ENCODE measurements at places on chromosomes 12 and 14.
A peak's percentile ranks its signal among the peaks of the same experiment; 100 is the strongest.

DNA sequence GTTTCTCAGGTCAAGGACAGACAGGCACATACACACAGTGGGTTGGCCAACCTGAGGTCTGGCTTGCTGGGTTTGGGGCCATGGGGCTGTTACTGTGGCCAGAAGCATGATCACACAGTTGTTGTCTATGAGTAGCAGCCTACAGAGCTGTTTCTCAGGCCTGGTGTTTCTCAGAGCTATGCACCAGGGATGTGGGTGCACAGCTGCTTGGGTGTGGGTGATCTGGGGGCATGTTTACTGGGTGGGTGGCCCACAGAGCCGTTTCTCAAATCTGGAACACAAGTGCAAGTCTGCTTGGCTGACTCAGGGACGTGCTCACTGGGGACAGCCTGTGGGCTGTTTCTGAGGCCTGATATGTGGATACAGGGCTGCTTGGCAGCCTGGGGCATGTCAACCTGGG lies 23.1 kb upstream of the PALS1 start:
- no peak for DNase-seq

GRCh38 chr14:71371711-71372396 lies 464.6 kb downstream of the PCNX1 start:
- no peak for DNase-seq

GRCh38 chr14:54606178-54606577 lies 39.2 kb downstream of the SAMD4A start:
- DNase-seq, result no peak

DNA sequence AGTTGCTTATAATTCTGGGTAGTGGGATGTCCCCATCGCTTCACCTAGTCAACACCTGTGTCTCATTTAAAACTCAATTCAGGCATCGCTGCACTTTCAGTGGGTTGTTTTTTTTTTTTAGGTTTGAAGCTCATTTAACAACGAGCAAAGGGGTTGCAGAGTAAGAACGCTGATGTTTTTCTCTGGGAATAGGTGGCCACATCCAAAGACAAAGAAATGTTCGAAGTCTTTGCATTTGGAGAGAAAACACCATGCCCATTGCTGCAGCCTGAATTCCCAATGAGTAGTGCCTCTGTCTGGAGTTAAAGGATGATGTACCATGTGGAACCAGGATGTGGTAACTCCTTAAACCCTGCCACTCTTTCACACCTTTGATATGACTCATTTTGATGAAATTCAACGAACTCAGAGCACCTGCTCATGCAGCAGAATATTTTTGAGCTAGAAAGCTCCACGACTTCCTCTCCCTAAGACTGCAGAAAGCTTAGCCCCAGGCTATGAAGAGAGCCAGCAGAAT lies 35.1 kb upstream of the BATF start:
- no peak for DNase-seq

GRCh38 chr14:104735830-104736642 lies 12.0 kb downstream of the ADSS1 start:
- peak; percentile 47 for DNase-seq

DNA sequence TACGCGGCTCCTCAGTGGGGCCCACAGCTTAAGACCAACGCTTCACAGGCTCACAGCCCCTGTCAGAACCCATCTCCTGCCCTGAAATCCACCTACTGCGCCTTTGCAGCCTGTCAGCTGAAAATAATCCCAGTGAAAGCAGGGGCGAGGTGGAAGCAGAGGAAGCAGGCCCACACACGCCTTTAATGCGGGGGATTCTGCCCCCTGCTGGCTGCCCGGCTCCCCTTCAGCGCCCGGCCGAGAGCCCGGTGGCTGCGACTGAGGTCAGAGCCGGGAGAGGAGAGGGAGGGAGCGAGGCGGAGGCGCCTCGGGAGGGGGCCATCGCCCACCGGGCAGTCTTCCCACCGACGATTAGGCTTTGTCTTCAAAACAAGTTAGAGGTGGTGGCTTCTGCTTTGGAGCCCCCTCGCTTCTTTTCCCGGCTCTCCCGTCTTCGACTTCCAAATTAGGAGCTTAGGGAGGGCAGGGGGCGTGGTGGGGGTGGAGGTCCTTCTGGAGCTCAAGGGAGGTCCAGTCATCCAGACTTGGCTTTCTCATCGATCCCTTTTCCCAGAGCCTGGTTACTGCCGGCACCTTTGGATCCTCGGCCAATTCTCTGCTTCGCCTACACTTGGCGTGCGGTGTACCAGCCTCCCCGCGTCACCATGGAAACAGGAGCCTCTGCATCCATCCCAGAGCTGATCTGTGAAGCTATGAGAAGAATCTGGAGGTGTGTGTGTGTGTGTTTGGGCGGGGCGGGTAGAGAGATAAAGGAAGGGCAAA lies 25.2 kb upstream of the RND1 start:
- DNase-seq, result peak; percentile 53

- DNase-seq, result no peak
Measured at GRCh38 chr12:110498984-110499706, 2.8 kb downstream of the VPS29 start.

GRCh38 chr12:24948757-24949722 lies at the start of gene BCAT1:
TSS of gene BCAT1 (minus strand) at chr12:24949101. CDS start at chr12:24948932, 169 bp downstream.
- DNase-seq, result peak; percentile 10

GRCh38 chr14:59320763-59321625 lies 132.5 kb downstream of the DAAM1 start:
- DNase-seq, result peak; percentile 89

- no peak for DNase-seq
Measured at GRCh38 chr12:49779581-49779980, 38.2 kb downstream of the TMBIM6 start.

- no peak for DNase-seq
Measured at GRCh38 chr12:122001466-122002209, 20.0 kb upstream of the BCL7A start.

DNA sequence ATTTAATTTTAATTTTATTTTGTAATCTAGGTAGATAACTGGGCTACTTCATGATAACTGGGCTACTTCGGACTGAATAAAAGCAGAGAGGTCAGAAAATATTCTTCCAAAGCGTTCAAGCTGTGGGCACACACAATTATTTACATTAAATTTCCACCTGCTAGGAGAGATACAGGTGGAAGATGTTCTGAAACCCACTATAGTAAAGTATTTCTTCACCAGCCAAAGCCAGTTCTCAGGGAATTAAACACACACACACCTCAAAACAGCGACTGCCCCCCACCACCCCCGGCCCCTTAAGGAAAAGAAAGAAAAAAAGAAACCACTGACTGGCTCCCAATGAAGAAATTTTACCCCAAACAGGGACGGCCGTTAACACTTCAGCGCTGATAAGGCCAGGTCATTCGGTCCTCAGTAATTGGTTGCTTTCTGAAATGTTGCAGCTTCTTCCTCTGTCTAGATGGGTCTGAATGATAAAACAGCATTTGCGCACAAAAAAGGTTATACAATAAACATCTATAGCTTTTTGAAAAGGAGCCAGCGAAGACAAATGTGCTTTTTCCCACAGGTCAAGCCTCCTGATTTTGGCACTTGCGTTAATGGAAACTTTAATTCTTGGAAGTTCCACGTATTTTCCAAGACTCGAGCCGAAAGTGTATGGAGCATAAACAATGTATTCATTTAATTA lies 771 bp upstream of the KCNJ8 start:
- DNase-seq, result no peak

GRCh38 chr12:106883426-106883825 lies 72.3 kb upstream of the TMEM263 start:
- DNase-seq, result no peak

DNA sequence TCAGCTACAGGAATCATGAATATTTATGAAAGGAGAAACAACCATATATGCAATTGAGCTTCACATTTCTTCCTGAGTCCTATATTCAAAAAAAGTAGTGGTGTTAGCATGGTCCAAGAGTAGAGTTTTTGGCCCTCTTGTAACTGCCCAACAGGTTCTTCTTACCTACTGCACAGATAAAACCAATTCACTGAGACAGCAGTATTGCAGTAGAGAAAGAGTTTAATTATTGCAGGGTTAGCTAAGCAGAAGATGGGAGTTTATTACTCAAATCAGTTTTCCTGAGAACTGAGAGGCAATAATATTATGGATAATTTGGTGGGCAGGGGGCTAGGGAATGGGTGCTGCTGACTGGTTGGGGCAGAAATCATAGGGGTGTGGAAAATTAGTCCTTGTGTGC lies 6.5 kb upstream of the CIPC start:
- no peak for DNase-seq

GRCh38 chr12:53077030-53077429 lies 2.2 kb downstream of the SPRYD3 start:
- no peak for DNase-seq

- DNase-seq, result no peak
Measured at GRCh38 chr14:94935706-94936300, 165.9 kb upstream of the GSC start.

- no peak for DNase-seq
Measured at GRCh38 chr14:22318951-22319350, 270.1 kb downstream of the DAD1 start.
